ENCODE measurements at places on chromosomes 2 and 18.

GRCh38 chr18:21342372-21342771, 100.3 kb downstream of the GREB1L start:
- DNase-seq, result no peak

- no peak for DNase-seq
Measured at GRCh38 chr2:11375689-11376027, 31.2 kb upstream of the ROCK2 start.

GRCh38 chr2:10935953-10936942, 24.5 kb downstream of the KCNF1 start:
- DNase-seq, result no peak

- no peak for DNase-seq
Measured at GRCh38 chr2:238717084-238717483, 130.8 kb upstream of the TWIST2 start.

DNA sequence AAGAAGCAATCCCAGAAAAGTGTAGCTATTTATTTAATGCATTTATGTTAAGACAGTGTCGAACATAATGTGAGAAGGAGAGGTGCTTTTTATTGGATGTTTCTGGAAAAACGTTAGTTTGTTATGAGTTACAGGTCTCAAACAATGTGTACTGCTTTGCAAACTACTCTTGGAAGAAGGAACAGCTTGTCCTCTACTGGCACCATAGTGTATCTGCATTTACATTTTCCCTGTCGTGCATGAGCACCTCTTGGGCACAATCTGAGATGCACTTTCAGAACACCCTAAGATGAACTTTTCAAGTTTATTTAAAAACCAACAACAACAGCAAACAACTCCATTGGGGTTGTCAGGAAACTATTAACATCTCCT, 22.8 kb downstream of the CCNYL1 start:
- DNase-seq, result no peak

Data from activated CD4-positive, CD25-positive, alpha-beta regulatory T cell treated with anti-CD3 and anti-CD28 coated beads, Interleukin-2, amount 50 U/mL, for 16 hours (primary cell).